Hippocampal formation (tissue), 2 donors: ENCODE measurements at places on chromosomes 5 and 9.

DNA sequence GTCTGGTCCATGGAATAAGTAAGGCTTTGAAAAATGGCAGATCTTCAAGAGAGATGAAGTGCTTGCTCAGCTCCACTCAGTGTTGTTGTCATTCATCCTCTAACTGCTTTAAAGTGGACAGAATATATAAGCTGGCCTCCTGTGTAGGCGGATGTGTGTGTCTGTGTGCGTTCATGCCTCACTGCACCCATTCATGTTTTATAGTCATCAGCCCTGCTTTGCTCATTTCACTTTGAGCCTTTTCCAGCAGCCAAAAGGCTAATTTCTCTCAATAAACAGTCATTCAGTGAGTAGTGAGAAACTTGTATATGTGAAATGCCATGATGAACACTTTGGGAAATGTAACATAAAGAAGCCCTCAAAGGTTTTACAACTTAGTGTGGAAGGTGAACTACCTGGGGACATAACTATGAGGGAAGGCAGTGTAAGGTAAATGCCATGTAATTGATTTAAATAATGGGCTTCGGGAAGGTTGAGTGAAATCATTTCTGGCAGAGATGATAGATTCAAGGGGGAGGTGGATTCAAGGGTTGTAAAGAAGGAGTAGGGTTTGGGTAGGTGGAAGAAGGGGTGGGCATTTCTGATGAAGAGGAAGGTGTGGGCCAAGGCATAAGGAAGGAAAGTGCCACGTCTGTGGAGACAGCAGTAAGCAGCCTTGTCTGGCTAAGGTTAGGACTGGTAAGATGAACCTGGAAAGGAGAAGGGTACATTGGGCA lies 15.7 kb downstream of the TTC23L start:
- DNase-seq = no peak

DNA sequence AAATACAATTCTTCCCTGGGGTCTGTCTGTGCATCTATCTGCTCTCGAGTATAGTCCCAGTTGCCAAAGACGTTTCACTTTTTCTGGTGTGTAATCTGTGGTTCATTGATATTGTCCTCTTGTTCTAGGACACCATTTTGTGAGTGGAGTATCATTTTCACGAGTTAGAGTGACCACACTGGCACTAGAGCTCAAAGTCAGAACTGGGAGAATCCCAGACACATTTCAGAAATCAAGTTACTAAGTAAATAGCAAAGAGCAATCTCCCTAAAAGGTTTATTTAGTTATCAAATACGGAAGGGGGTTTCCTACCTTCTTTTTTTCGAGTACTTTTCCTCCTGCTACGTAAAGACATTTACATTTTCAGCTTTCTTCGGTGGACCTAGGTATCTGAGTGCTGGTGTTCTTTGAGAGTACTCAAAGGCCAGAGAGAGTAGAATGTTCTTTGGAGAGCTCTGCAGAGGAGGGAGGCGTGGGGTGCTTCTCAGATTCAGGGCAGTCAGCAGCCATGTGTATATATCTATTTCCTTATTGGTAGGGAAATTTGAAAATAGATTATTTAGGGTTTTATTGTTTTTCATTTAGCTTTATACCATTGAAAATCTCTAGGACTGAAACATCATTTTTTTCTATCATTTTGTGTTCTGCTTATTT lies 8.9 kb upstream of the HSPA9 start:
- no peak for DNase-seq

DNA sequence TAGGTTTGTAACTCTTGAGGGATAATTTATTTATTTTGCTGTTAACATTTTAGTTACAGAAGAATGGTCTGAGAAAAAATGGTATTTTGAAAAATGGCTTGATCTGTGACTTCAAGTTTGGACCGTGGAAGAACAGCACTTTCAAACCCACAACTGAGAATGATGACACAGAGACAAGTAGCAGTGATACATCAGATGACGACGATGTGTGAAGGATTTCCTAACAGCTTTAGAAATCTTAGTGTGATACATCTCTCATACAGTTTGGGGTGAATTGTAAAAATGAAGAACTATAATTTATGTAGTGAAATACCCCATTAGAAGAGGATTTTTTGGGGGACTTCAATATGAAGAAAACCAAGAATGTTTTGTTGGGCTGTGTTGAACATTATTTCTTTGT lies 88.7 kb downstream of the GPBP1 start:
- DNase-seq = no peak

DNA sequence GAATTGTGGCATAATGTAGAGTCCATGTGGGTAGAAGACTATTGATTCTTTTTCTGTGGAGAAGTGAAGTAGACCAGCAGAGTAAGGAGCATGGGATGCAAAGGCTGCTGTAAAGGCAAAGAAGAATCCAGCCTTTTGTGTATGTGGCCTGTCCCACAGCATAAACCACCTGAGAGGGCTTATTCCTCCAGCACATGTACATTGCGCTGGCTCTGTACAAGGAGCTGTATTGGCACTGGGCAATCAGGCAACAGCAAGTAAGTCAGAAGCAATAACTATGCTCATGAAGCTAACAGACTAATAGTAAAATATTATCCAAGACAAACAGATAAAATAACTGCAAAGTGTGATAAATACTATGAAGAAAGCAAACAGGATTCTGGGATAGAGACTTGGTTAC lies 86.2 kb downstream of the LURAP1L start:
- no peak for DNase-seq

DNA sequence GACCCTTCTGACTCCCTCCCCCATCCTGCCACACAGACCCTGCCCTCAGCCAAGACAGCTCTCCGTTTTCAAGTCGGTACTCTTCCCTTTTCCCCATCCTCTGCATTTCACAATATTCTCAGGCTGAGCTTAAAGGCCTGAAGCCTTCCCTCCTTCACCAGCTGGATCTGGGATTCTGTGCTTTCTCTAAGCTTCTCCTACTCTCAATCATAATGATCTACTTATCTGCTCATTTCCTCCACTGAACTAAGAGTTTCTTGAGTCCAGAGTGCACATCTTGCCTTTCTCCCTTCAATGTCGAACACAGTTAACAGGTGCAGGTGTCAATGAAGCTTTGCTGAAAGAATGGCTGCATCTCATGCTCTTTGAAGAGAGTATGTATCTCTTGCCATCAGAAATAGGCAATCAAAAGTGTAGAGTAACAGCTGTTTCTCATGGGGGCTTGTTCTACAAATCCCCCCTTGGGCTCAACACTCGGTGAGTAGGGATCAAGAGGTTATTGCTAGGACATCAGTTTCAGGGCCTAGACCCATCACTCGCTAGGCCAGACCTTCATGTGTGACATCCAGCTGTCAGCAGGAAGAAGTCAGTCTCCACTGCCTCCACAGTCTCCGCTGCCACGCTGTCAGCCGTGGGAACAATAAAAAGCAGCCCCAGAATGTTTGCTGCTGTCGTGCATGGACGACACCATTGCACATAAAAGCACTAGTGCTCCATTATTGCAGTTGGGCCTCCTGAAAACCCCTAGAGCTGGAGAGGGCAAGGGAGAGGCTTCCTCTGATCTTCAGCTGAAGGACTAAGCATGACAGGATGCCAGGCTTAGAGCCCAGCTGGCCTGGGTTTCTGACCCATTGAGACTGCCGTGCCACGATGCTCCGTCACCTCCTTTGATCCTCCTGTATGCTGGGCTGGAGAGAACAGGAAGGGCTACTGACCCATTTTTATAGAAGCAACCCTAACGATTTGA lies 23.7 kb downstream of the TRAF1 start:
- DNase-seq = no peak

DNA sequence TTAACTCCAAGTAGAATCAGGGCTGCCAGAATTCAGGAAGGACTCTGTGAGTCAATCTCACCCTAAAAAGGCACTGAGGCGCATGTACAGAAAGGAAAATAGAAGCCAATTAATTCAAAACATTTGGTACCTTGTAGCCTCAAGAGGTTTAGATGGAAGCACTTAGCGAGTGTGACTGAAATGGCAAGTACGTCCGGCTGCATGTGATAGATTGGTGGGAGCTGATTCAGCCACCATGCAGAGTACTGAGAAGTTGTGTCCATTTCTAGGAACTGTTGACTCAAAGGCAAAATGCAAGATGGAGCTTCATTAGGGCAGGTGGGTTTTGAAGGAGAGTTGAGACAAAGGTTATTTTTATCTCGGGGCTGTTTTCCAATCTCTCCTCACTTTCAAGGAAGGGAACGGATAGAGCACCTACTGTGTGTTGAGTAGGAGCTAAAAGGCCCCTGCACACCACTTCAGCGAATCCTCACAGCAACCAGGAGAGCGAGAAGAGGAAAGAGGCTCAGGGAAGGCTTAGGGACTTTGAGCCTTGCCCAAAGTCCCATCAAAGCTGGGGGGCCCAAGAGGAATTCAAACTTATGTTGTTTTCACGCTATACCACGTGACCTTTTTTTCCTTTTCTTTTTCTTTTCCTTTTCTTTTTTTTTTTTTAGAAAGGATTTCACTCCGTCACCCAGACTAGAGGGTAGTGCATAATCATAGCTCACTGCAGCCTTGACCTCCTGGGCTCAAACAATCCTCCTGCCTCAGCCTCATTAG lies 34.6 kb upstream of the CPEB4 start:
- no peak for DNase-seq
